Neuronal stem cell (in vitro differentiated cells): ENCODE measurements at places on chromosomes 2 and 18.
A peak's percentile ranks its signal among the peaks of the same experiment; 100 is the strongest.

GRCh38 chr2:45987856-45988255, 309.4 kb upstream of the EPAS1 start:
- H3K27me3 ChIP-seq, result no peaks in the 10 kb centered on the region
- H3K4me1 ChIP-seq, result peaks cover under 1% of the 10 kb centered on the region
- DNase-seq, result no peak
- peaks cover 6% of the 10 kb centered on the region for H3K36me3 ChIP-seq
- H3K27ac ChIP-seq, result no peak overlapping the region

DNA sequence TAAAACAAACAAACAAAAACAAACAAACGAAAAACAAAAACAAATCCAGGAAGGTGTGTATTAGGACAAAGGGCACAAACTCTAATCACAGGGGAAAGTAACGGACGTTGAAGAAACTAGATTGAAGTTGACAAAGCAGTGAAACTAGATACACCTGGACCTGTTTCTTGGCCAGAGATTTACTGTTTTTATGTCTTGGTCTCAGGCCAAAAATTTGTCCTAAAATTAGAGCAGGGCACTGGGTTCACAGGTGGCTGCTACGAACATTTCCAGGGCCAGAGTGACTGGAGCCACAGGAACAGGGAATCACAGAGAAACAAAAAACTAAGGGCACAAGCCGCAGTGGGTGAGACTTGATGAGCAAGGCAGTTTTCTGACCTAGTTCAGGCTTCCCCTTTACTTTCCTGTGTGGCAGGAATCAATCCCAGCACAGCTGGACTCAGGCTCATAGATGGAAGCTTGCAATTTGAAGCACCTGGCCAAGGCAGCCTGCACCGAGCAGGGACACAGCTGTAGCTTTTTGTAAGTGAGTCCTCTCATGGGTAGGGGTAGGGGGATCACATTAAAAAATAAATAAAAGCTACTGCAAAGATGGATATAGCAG, 329.4 kb downstream of the DLGAP1 start:
- no peak overlapping the region for H3K4me3 ChIP-seq
- no peaks in the 10 kb centered on the region for H3K36me3 ChIP-seq
- peaks cover 13% of the 10 kb centered on the region for H3K4me1 ChIP-seq
- peak overlapping the region; percentile 23 for H3K27ac ChIP-seq
- DNase-seq, result no peak
- no peaks in the 10 kb centered on the region for H3K27me3 ChIP-seq

- DNase-seq, result no peak
- no peak overlapping the region for H3K27ac ChIP-seq
- no peak overlapping the region for H3K4me3 ChIP-seq
- no peaks in the 10 kb centered on the region for H3K4me1 ChIP-seq
These were observed 35.8 kb downstream of the SPOPL start for GRCh38 chr2:138537170-138537915.

DNA sequence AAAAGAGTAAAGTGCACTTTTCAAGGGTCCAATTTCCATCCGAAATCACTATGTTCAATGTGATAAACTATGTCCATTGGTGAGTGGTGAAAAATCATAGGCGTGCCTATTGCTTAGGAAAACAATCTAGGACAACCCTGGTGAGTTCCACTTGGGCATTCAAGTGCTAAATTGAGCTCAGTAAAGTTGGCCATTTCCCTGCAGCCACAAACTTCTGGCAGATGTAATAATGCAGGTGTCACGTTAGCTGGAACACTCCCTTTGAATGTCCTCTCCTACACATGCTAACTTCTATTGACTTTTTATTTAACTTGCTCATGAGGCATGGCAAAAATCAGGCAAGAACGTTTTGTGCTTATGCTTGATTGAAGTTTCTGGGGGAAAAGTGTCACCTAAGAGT, 67.1 kb downstream of the CPS1 start:
- no peak overlapping the region for H3K4me3 ChIP-seq
- peaks cover 8% of the 10 kb centered on the region for H3K4me1 ChIP-seq
- no peaks in the 10 kb centered on the region for H3K36me3 ChIP-seq
- H3K27ac ChIP-seq, result no peak overlapping the region

GRCh38 chr2:121521359-121521758, 9.3 kb upstream of the RNU4ATAC start:
- no peak overlapping the region for H3K4me3 ChIP-seq
- H3K4me1 ChIP-seq, result peaks cover 24% of the 10 kb centered on the region
- peak overlapping the region; percentile 60 for H3K27ac ChIP-seq

DNA sequence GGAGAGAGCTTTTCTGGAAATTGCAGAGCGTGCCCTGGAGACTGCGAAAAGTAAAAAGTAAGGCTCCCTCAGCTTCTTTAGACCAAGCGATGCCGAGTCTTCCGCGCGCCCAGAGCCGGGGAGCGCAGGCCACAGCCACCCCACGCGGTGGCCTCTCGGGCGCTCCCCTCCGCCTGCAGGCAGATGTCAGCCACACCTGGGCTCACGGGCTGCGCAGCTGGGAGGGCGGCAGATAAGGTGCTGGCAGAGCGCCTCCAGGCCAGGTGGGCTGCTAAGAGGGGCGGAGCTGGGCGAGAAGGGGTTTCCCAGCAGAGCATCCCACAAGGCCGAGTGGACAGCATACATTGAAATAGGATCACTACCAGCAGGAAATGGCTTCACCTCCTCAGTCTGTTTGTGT, 81.7 kb downstream of the ARHGEF4 start:
- no peaks in the 10 kb centered on the region for H3K36me3 ChIP-seq
- no peaks in the 10 kb centered on the region for H3K27me3 ChIP-seq
- H3K4me1 ChIP-seq, result no peaks in the 10 kb centered on the region
- H3K27ac ChIP-seq, result no peak overlapping the region
- DNase-seq, result no peak
- H3K4me3 ChIP-seq, result no peak overlapping the region

GRCh38 chr18:68822926-68823325, 25.0 kb downstream of the CCDC102B start:
- H3K4me1 ChIP-seq, result no peaks in the 10 kb centered on the region
- H3K4me3 ChIP-seq, result no peak overlapping the region
- H3K27ac ChIP-seq, result no peak overlapping the region
- H3K36me3 ChIP-seq, result no peaks in the 10 kb centered on the region

DNA sequence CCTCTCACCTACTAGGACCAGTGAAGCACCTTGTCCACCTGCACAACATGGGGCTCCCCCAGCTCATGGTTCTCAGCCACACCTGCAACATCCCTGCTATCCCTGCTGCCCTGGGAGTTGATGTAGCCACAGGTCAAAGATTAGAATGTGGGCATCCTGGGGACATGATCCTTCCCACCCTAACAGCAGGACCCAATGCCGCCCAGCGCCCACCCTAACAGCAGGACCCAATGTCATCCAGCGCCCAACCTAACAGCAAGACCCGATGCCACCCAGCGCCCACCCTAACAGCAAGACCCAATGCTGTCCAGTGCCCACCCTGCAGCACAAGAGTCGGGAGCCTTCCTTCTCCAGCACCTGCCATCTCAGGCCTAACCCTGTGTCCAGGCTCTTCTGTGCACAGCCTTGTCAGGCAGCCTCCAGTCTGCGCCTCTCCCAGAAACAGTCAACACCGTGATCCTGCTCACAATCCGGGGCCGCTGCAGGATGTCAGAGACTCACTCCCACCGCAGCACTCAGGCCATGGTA, 237.3 kb upstream of the SALL3 start:
- peaks cover 2% of the 10 kb centered on the region for H3K4me1 ChIP-seq
- no peak overlapping the region for H3K27ac ChIP-seq
- H3K27me3 ChIP-seq, result no peaks in the 10 kb centered on the region
- no peak overlapping the region for H3K4me3 ChIP-seq
- no peak for DNase-seq
- H3K36me3 ChIP-seq, result no peaks in the 10 kb centered on the region

- H3K4me1 ChIP-seq, result peaks cover 3% of the 10 kb centered on the region
- H3K27me3 ChIP-seq, result no peaks in the 10 kb centered on the region
- H3K4me3 ChIP-seq, result no peak overlapping the region
- H3K36me3 ChIP-seq, result no peaks in the 10 kb centered on the region
- no peak for DNase-seq
These were observed 178.4 kb upstream of the ALPP start for GRCh38 chr2:232200195-232200594.

- no peak for DNase-seq
- H3K4me3 ChIP-seq, result no peak overlapping the region
- H3K36me3 ChIP-seq, result no peaks in the 10 kb centered on the region
- H3K27me3 ChIP-seq, result no peaks in the 10 kb centered on the region
These were observed 1633.7 kb upstream of the CELF4 start for GRCh38 chr18:39199231-39199855.

- no peak overlapping the region for H3K27ac ChIP-seq
- H3K36me3 ChIP-seq, result no peaks in the 10 kb centered on the region
- H3K4me3 ChIP-seq, result no peak overlapping the region
- no peaks in the 10 kb centered on the region for H3K27me3 ChIP-seq
- H3K4me1 ChIP-seq, result no peaks in the 10 kb centered on the region
- DNase-seq, result no peak
These were observed 33.7 kb upstream of the SNTG2 start for GRCh38 chr2:916935-917334.

DNA sequence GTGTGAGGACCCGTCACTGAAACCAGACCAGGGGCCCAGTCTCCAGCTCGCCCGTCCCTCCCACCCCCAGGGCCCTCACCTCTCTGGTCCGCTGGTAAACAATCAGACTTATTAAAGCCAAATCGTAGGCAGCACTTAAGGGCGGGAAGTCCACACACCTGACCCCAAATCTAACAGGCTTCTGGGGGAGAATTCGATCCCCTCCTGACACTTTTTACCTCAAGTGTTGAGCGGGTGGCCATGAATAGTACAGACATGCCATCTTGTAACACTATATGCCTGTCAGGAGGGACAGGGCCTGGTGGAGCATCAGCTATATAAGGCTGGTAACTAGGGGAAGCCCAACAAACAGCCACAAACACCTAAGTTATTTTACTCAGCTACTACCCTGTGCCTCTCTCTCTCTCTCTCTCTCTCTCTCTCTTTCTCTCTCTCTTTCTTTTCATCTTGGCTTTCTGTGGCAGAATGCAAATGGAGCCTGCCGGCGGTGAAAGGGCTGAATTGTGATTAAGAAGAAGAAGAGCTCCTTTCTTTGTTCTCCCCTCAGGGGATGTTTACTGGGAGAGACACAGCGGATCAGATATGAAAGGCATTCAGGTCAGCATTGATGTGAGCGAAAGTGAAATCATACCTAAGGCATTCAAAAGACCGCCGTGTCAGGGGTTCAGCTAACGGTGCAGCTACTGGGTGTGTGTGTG, 9.5 kb downstream of the ZEB2 start:
- no peaks in the 10 kb centered on the region for H3K27me3 ChIP-seq
- H3K4me3 ChIP-seq, result no peak overlapping the region
- no peak for DNase-seq
- H3K27ac ChIP-seq, result peak overlapping the region; percentile 63

DNA sequence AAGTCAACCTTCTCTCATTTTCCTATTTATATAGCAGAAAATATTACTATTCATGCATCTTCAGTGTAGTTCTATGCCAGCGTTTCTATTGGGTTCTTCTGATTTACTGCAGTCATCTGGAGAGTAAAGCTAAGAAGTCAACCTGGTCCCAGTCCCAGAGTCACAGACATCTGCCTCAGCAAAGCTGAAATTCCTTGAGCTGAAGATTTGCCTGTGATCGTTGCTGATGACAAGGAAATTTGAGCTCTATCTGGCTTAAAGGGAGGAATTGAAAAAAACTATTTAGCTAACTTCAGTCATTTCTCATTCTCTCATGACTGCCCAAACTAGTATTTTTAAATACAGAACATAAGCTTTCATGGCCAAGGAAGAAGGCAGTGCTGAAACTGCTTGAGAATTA, 45.7 kb downstream of the RND3 start:
- H3K4me1 ChIP-seq, result no peaks in the 10 kb centered on the region
- no peaks in the 10 kb centered on the region for H3K27me3 ChIP-seq
- no peak for DNase-seq
- no peak overlapping the region for H3K4me3 ChIP-seq
- H3K27ac ChIP-seq, result no peak overlapping the region
- H3K36me3 ChIP-seq, result no peaks in the 10 kb centered on the region

- DNase-seq, result no peak
- no peaks in the 10 kb centered on the region for H3K36me3 ChIP-seq
- H3K4me3 ChIP-seq, result no peak overlapping the region
These were observed 148.5 kb downstream of the FHOD3 start for GRCh38 chr18:36446059-36446458.

DNA sequence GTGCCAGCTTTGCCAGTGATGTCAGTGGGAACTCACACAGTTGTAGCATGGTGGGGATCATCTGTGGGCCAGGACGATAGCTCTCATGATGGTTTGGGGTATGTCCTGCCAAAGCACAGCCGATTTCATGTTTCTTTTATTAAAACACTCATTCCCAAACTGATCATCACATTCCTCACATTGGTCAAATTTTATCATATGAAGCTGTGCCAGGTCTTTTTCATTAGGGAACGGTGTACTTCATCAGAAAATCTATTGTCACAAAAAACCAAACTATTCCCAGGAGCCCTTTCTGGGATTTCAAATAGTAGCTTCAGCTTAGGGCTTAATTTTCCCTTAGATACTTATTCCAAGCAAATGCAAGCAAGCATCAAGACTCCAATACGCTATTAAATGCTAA, 42.0 kb downstream of the ITGA4 start:
- H3K4me1 ChIP-seq, result peaks cover 2% of the 10 kb centered on the region
- H3K27me3 ChIP-seq, result no peaks in the 10 kb centered on the region
- DNase-seq, result no peak
- no peak overlapping the region for H3K27ac ChIP-seq

- no peak overlapping the region for H3K27ac ChIP-seq
- H3K4me1 ChIP-seq, result peaks cover 2% of the 10 kb centered on the region
- no peak overlapping the region for H3K4me3 ChIP-seq
- no peaks in the 10 kb centered on the region for H3K27me3 ChIP-seq
- H3K36me3 ChIP-seq, result peaks cover 29% of the 10 kb centered on the region
These were observed 21.1 kb downstream of the NBAS start for GRCh38 chr2:15539999-15540398.

DNA sequence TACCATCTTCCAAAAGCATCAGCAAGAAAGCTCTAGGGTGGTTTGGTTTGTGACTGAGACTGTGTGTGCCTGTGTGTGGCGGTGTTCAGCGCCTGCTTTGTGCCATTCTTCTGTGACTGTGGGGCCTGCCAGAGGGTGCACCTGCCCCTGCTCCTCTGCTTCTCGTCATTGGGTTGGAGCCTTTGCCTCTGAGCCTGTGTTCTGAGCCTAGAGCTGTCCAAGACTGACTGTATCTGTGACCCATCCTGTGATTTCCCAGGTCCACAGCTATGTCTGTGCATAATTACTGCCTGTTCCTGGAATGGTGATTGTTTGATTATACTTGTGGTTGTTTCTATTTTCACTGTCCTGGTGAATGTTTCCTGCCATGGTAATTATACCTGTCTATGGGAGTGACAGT, 57.1 kb upstream of the KLHL29 start:
- peaks cover 12% of the 10 kb centered on the region for H3K27me3 ChIP-seq
- H3K4me1 ChIP-seq, result no peaks in the 10 kb centered on the region
- no peaks in the 10 kb centered on the region for H3K36me3 ChIP-seq
- no peak overlapping the region for H3K4me3 ChIP-seq
- no peak overlapping the region for H3K27ac ChIP-seq

DNA sequence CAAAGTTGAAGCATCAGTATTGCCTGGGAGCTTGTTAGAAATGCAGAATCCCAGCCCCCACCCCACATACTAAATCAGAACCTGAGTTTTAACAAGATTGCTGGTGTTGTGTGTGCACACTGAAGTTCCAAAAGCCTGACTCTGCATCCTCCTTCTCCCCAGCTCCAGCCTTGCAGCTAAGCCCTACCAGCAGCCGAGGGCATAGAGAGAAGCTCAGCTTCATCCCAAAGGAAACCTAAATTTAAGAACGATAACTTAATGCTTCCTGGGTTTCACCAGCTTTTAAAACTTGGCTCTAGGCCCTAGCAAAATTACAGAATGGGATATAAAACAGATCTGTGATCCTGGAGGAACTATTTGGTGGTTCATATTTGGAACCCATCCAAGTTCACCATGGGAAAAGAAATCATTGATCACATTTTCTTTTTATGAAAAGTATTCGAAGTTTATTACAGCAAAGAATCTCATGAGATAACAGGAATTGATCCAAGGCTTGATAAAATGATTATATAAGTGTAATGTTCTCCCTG, 11.1 kb downstream of the SMYD1 start:
- H3K4me1 ChIP-seq, result no peaks in the 10 kb centered on the region
- DNase-seq, result no peak
